ENCODE measurements at places on chromosomes 12 and 14.
A peak's percentile ranks its signal among the peaks of the same experiment; 100 is the strongest.

GRCh38 chr12:31491841-31492598 is 98.9 kb downstream of the DENND5B start:
- DNase-seq: no peak

GRCh38 chr12:131959116-131959515 is 9.4 kb downstream of the EP400 start:
- DNase-seq: no peak

- DNase-seq: no peak
Measured at GRCh38 chr12:93134175-93134890, 205.2 kb upstream of the EEA1 start.

GRCh38 chr12:48165089-48165981 is 8.0 kb upstream of the ASB8 start:
- peak; percentile 77 for DNase-seq

GRCh38 chr12:19144985-19145384 is 15.5 kb downstream of the PLEKHA5 start:
- no peak for DNase-seq

GRCh38 chr12:34547276-34547675 is 525.0 kb downstream of the ALG10 start:
- DNase-seq: no peak

DNA sequence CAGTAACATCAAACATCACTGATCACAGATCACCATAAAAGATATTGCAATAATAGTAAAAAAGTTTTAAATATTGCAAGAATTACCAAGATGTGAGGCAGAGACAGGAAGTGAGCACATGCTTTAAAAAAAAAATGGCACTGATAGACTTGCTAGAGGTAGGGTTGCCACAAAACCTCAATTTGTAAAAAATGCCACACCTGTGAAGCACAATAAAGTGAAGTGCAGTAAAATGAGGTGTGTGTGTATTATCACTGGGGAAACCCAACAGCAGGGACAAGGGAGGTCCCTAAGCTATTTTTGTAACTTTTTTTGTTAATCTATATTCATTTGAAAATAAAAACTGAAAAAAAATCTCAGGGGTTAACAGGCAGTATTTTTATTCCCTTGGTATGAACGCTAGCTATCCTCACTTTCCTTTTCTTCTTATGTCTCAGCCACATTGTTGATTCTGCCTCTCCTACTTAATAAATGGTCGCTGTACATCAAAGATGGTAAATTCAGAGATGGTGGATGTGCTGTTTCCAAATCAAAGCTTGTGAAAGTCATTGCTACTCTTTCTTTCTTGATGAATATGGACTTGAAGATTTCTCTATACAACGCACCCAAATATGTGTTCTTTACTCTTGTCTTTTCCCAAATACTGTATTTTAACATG is 14.0 kb upstream of the KLRD1 start:
- no peak for DNase-seq

DNA sequence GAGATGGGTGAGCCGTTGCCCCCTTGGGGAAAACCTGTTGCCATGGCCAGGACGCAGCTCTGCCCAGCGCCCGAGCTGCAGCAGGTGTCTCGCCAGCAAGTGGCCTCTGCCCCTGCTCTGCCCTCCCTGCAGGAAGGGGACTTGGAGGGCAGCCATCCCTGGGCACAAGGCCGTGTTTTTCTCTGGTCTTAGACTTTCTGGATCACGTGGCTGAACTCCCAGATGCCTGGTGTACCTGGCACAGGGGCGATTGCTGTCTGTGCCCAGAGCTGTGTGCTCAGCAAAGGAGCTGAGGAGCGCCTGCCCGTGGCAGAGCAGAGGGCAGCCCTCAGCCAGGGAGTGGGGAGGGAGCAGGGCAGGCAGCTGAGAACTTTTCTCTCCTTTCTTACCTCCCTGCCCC is 38.0 kb downstream of the TMEM63C start:
- DNase-seq: peak; percentile 81

GRCh38 chr12:32471591-32472001 is 72.2 kb downstream of the FGD4 start:
- DNase-seq: no peak

DNA sequence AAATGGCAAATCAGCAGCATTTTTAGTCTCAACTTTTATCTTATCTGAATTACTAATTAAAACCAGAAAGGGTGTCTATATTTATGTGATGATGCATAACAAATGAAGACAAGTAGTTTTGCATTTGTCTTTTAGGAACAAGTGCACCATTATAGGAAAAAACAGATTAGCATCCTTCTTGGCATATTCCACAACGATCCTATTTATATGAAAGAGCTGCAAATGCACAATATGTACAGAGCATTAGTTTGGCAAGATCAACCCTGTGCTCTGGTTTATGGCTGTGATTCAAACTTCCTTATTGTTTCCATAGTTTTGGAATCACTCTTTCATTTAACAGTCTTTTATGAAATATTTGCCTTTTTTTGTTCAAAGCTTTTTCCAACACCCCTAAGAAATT is 486.8 kb downstream of the KCNH5 start:
- no peak for DNase-seq

DNA sequence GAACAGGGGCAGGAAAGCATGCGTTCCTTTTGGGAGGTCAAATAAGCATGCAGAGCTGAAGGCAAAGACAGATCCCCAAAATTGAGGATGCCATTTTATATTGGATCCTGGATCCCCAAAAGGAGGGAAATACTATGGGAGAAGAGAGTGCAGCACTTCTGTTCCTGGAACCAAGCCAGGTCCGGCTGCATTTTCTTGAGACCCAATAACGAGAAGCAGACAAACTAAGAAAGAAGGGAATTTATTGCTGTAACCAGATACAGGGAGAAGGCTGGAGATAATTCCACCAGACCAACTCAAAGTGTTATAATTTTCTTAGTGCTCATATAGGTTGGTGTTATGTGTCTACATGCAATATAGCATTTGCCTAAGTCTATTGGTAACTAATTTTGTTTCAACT is 60.8 kb downstream of the PDE6H start:
- DNase-seq: no peak

GRCh38 chr14:33576014-33576413 is 374.9 kb downstream of the EGLN3 start:
- no peak for DNase-seq

GRCh38 chr12:120739821-120740613 is 14.4 kb downstream of the ACADS start:
- DNase-seq: no peak

DNA sequence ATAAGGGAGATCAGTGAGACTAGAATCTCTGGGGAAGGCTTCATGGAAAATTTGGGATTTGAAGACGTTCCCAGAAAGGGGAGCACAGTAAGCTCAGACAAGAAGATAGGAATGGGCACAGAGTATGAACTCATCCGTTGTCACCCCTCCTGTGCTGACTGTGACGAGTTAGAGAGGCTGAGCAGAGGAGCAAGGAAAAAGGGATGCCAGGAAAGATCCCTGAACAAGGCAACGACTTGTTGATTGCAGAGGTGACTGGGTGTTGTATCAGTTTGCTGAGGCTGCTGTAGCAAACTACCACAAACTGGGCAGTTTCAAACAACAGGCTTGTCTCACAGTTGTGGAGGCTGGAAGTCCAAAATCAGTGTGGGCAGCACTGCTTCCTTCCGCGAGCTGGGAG is 5.9 kb upstream of the GPD1 start:
- DNase-seq: no peak

- DNase-seq: no peak
Measured at GRCh38 chr12:50986966-50987737, 34.8 kb downstream of the HIGD1C start.

DNA sequence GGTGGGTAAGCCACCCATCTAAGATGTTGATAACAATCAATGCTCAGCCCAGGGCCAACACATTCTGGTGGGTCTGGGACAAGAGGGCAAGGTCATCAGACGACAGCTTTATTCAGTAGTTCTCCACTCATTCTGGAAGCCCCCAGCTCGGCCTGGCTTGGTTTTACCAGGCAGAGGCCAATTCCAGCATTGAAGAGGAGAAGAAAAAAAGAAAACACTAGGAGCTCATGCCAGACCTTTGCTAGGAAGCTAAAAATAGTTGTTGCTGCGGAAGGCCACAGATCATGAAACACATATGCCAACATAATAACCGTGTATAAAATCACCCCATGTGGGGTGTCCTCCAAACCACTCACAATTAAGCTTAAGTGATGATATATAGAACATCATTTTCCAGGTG is 44.4 kb downstream of the CCDC60 start:
- DNase-seq: peak; percentile 48

GRCh38 chr12:130097342-130097741 is 64.9 kb upstream of the FZD10 start:
- no peak for DNase-seq

- DNase-seq: peak; percentile 69
Measured at GRCh38 chr14:33542338-33543287, 408.3 kb downstream of the EGLN3 start.

- no peak for DNase-seq
Measured at GRCh38 chr12:70398862-70399261, 32.8 kb downstream of the KCNMB4 start.

- no peak for DNase-seq
Measured at GRCh38 chr12:131017477-131017991, 63.8 kb downstream of the ADGRD1 start.

- no peak for DNase-seq
Measured at GRCh38 chr12:100214518-100214917, 13.9 kb downstream of the ACTR6 start.

Data from NCI-H1092 treated with DMSO at 0.1 percent for 48 hours (cell line).